ENCODE measurements at places on chromosomes 11 and 22. TPM values are rescaled to one million over a fixed set of nuclear protein-coding genes. Genes with fewer than 3 reads are reported as not detected.

Gene MIAT
- 0.52 TPM for total RNA-seq

Gene GRAMD4
- total RNA-seq = 26.1 TPM

Gene TAGLN
- 103 TPM for total RNA-seq

Gene OR5B21
- not detected for total RNA-seq

Gene PNPLA5
- total RNA-seq = not detected

Gene DCDC1
- total RNA-seq = not detected

Gene KCNQ1
- 2.6 TPM for total RNA-seq

Gene RGL4
- 0.52 TPM for total RNA-seq

Gene OR52E1
- not detected for total RNA-seq

Gene TMEM121B
- total RNA-seq = 2.6 TPM

Gene SERHL2
- 2.6 TPM for total RNA-seq

Gene NCF4
- 6.8 TPM for total RNA-seq

Gene LYVE1
- total RNA-seq = 49.6 TPM

Gene TMEM218
- 37.1 TPM for total RNA-seq

Gene IFITM10
- total RNA-seq = not detected

Gene CCDC89
- total RNA-seq = 1.0 TPM

Gene MAJIN
- total RNA-seq = not detected

Gene SEC14L6
- total RNA-seq = not detected
